Pulmonary artery endothelial cell (primary cell): ENCODE measurements at places on chromosomes 16 and 17.

GRCh38 chr17:35545150-35545549 lies 7.7 kb upstream of the SLFN12L start:
- DNase-seq: no peak

GRCh38 chr17:45231481-45232116 lies 9.9 kb downstream of the FMNL1 start:
- DNase-seq: no peak

DNA sequence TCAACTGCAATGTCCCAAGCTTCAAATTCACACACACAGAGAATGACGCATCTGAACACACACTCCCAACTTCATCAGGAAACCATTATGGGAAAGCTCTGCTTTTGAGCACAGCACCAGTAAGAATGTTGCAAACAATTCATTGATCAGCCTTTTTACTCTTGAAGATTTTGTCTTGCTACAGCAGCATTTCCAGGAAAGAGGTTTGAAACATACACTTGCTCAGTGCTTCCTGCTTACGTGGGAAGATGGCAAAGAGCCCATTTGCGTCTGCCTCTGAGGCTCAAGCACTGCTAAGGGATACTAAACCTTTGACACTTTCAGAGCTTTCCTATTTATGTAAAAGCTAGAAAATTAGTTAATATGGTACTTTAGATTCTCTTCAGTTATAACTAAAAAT lies 77.2 kb upstream of the MON1B start:
- DNase-seq: no peak

- no peak for DNase-seq
These were observed 157.5 kb upstream of the CACNG5 start for GRCh38 chr17:66677201-66677981.

DNA sequence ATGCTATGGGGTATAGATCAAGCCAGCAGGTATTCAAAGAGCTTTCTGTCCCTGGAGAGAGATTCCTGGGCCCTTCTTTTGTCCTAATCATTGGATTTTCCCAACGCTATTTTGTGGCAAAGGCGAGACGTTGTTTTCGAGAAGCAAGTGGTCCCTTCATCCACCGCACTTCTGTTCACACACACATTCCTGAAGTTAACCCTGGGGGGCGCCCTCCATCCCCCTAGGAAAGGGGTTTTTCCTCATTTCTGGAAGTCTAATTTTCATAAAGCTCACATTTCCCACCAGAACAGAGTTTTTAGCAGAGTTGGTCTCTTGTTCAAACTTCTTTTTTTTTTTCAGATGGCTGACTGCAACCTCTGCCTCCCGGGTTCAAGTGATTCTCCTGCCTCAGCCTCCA lies 11.9 kb downstream of the SCGB1C2 start:
- no peak for DNase-seq

GRCh38 chr16:29321585-29321984 lies 84.9 kb downstream of the NPIPB11 start:
- no peak for DNase-seq

DNA sequence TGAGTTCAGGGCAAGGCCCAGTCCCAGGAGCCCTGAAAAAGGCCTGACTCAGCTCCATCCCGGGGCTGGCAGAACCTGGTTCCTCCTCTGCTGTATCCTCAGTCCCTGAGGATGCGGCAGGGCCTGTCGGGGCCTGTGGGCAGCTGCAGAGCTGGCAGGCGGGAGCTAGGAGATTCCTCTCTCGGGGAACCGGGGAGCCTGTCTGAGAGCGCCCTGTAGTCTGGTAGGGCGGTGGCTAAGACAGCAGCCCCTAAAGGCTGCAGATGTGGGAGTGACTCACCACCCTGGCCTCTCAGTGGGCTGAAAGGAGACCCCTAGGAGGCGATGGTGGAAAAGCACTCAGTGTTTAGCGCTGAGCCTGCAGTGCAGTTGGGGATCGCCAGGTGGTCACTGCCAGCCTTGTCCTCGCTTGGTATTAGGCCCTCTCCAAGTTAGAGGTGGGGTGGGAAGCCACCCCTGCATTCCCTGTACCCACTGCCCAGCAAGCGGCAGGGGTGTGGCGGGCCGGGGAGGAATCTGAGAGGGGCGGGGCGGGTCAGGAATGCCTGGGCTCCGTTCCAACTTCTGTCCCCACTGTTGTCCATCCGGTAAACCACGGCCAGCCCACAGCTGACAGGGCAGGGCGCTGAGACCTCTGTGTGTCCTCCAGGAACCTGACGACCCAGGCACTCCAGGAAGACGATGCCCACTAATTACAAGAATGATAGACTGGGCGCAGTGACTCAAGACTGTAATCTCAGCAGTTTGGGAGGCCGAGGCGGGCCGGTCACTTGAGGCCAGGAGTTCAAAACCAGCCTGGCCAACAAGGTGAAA lies 29.5 kb upstream of the CDH1 start:
- no peak for DNase-seq

GRCh38 chr17:39462631-39463375 lies 1.5 kb downstream of the CDK12 start:
- DNase-seq: no peak

- no peak for DNase-seq
These were observed 46.6 kb upstream of the TEX2 start for GRCh38 chr17:64309710-64310109.

- no peak for DNase-seq
These were observed 3.1 kb downstream of the TEX2 start for GRCh38 chr17:64259922-64260321.

DNA sequence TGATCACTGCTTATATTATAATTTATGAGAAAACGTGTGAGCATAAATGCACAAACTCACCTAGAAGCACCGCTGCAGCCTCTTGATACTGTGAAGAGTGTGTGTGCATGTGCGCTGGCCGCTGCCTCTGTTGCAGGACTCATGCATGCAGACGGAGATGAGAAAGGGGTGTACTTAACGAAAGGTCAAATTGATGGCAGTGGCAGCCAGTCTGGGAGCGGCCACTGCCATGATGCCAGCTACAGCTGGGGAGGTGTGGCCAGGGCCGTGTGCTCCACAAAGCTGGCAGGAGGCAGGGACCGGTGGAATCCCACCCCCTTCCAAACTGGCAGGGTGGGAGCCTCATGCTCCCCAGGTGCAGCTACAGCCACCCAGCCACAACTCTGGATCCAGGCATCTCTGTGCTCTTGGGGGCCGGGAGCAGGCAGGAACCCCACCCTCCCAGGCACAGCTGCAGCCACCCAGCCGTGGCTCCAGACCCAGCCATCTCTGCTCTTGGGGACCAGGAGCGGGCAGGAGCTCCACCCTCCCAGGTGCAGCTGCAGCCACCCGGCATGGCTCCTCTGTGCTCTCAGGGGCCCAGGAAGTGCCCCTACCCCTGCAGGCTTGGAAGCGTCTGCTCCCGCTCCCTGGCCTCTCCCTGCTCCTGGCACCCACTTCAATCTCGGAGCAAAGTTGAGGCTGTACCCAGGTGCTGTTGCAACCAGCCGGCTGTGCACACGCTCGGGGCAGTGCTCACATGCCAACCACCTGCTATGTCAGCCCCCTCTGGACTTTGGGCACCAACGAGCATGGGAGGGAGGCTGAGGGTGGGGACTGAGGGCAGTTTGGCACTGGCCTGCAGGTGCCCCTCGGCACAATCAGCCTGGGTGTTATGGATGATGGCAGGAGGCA lies 77.5 kb upstream of the CHMP6 start:
- no peak for DNase-seq

DNA sequence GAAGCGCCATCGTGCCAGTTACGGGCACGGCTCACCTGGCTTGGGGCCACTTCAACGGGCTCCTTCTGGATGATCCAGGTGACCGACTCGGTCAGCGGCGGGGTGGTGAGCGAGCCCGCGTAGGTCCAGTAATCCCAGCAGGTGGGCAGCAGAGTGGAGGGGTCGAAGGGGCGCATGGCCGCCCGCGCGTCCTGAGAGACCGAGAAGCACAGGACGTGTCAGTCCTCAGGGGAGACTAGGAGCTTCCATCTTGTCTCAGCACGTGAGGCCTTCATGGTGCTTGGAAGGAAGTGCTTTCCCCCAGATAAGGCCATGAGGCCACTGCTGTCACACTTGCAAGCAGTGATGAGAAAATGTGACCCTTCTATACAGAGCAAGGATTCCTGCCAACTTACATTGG lies 22.5 kb upstream of the SLC7A5 start:
- no peak for DNase-seq

DNA sequence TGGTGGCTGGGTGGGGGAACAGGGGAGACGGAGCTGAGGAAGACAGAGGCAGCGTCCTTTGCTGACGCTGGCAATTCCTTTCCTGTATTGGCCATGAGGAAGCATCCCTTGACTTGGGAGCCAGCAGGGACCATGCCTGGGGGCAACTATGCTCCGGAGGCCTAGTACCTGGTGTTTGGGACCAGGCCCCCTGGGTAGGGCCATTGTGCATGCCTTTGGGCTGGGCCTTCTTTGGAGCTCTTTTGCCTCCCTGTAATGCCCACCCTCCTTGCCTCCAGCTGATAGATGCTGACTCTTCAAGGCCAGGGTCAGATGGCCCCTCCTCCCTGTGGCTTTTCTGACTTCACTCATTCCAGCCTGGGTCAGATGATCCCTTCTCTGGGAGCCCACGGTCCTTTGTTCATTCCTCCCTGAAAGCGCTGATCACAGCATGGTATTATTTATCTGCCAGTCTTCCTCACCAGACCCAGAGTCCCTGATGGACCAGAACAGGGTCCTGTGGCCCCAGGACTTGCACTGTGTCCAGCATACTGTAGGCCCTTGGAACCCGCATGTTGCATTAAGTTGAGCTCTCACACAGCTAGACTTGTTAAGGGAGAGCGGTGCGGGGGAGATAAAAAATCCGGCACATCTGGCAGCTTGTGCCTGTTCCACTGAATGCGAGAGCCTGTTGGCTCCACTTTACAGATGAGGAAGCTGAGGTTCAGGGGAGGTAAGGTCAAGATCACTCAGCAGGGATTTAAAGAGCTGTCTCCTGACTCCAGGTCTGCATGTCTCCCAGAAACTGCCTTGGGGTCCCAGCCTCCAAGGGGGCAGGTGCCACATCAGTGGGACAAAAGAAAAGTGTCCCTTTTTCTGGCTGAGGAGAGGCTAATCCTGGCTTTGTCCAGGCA lies 2.9 kb downstream of the STARD3 start:
- DNase-seq: no peak

DNA sequence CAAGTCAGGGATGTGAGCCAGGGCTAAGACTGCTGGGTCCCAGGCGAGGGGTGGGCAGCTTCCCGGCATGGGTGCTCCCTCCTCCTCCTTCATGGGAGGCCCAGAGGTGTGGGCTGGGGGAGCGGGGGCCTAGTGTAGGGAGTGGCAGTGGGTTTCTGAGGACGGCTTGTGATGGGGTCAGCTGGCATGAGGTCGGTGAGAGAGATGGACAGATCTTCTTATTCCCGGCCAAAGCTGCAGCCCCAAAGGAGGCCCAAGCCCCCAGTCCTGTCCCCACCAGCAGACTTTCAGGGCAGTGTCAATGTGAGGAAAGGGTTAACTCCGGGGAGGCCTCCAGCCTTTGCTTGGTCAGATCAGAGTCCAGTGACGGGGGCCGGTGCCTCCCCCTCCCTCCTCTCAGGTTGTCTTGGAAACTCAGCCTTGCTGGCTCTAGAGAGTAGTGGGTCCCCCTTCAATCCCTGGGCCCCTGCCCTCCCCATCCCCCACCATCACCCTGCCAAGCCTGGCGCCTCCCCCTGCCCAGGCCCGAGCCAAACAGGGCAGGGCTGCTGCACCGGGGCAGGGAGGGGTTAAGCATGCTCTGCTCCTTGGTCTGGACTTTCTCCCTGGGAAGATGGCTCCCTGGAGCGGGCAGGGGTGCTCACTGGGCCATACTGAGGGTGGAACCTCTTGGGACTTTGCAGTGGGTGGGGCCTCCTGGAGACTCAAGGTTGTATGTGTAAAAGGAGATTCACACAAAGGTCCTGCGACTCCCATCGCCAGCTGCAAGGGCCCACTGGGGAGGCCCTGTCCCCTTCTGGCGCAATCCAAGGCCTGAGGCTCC lies 12.4 kb downstream of the NAT9 start:
- no peak for DNase-seq

DNA sequence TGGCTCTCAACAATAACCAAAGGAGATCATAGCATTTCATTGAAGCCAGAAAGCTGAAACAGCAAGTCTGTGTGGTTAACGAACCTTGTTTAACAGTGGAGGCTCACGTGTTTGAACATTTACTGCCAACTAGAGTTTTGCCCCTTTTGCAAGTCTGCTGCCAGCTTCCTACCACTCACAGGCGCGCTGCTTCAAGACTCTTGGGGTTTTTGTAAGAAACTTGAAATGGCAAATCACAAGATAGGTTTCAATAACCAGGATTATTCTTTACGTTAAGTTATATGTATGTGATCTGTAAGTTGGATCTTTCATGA lies 1.2 kb downstream of the SNTB2 start:
- DNase-seq: no peak

GRCh38 chr17:51371732-51372151 lies 111.4 kb downstream of the UTP18 start:
- DNase-seq: peak; percentile 29

DNA sequence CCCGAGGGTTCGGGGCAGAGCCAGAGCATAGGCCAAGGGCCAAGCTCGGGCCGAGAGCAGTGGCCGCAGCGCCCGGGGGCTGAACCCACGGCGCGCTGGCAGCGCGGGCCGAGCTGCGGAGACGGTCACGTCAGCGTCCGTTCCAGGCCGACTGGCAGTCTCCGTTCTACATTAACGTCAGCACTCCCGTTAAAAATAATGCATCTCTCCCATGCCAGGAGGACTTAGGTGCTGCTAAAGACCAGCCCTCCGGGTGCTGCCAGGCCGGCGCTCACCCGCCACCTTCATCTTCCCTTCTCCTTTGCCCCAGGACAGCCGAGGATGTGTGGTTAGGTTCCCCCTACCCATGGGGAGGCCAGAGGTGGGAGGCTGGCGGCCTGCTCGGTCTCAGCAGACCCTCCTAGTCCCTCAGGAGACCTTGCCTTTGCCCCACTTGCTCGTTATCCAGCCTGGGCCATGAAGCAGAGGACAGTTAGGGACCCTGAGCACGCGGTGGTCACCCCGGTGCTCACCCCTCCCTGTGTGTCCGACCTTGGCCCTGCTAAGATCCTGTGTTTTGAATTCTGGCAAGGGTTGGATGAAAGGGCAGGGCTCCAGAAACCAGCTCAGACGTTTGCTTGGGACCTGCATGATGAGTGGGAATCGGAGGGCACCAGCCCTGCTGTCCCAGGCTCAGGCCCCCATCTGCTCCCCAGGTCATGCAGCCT lies 572 bp downstream of the MPG start:
- DNase-seq: no peak

GRCh38 chr17:45934044-45934979 lies 40.0 kb downstream of the MAPT start:
- DNase-seq: no peak

GRCh38 chr17:7440834-7441195 lies 1.5 kb downstream of the FGF11 start:
- DNase-seq: no peak

DNA sequence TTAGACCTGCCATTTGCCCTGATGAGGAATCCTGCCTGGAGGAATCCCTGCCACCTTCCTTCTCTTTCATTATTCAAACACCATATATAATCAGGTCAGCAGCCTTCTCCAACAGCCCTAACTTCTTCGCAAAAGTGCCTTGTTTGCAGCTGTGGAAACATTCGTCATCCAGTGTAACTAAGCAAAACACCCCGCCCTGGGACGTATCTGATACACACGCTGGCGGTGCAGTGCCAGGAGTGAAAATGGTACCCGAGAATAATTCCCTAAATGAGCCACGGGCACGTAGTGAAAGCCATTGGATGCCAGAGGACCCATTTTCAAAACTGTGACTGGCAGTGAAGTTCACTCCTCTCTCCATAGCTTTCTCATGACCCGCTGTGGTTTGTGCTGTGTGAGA lies 73.7 kb downstream of the IRX3 start:
- no peak for DNase-seq

GRCh38 chr17:77423589-77424451 lies 283.1 kb downstream of the SEC14L1 start:
- peak; percentile 87 for DNase-seq
